ENCODE measurements at places on chromosomes 12 and 14.
A peak's percentile ranks its signal among the peaks of the same experiment; 100 is the strongest.

DNA sequence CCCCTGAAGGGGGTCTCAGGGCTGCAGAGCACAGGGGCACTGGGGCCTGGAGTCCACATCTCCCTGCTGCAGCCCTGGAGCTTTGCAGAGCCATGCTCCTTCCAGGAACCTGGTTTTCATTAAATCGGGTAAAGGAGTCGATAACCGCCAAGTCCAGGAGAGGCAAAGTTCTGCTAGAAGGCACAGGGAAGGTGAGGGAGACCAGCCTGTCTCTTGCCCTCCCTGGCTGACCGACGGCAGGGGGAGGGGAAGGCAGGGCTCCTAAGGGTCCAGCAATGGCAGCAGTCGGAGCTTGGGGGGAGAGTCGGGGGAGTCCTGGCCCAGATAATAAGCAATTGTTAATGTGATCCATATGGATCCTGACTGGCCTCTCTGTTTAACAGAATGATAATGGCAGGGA, 3.0 kb downstream of the FIGNL2 start:
- DNase-seq = no peak

DNA sequence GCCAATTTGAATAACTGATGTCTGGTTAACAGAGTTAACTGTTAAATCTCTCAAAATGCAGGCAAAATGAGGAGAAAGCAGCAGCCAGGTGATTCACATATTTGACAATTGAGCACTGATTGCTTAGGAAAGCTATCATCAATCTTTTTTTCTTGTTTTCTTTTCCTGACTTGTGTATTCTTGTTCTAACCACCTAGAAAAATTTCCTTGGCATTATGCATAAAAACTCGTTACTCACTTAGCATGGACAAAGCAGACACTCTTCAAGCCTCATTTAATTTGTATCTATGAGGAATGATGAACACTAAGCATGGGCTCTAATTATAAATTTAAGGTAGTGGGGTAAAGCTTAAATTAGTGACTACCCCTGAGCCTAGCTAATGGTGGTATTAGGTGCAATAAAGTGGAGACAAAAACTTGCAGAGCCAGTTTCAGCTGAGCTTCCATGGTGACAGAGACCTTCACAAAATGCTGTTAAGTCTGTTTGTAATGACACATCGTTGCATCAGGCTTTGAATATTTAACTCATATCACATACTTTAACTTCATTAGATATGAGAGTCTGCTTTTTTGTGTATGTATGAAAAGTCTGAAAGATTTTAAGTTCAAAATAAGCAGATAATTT, 52.0 kb downstream of the RASSF9 start:
- DNase-seq = peak; percentile 51

GRCh38 chr14:73180385-73180805, 44.1 kb downstream of the PSEN1 start:
- peak; percentile 89 for DNase-seq

DNA sequence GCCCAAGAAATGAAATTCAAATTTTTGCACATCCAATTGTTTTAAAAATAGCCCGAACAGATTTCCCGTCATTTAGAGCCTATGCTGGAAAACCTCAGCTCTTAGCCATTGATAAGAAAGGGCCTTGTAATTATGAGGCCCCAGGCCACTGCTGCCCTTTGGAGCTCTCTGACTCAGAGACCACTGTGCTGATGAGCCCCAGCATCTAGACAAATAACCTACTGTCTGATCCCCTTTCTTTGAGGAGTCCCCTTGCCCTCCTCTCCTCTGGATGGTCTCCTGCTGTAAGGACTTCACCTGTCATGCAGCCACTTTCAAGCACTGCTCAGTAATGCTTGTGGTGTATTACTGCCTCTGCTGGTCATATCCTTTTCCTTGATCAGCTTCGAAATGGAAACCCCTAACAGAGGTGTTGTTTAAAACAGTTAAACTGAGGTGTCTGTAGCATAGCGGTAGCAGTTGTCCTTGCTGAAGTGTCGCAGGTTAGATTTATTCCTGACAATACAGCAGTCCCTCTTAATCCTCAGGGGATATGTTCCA, 159.9 kb upstream of the SRRM4 start:
- no peak for DNase-seq

- DNase-seq = no peak
Observed at GRCh38 chr12:52266514-52266913, 7.9 kb upstream of the KRT86 start.

DNA sequence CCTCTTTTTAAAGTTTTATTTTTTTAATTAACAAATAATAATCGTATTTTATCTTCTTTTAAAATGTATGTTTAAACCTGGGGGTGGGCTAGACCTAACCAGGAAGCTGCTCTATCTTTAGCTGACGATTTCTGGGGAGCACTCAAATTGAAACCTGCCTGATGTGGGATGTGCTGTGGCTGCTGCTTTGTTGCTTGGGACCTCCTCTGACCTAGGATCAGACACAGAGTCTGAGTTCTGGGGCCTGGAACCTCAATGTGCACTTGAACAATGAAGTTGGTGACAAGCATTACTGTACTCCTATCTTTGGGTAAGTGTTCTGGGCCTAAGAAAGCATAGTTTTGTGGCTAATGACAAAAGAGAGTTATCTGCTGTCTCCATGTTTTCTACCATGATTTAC, 386.7 kb downstream of the DAD1 start:
- no peak for DNase-seq

DNA sequence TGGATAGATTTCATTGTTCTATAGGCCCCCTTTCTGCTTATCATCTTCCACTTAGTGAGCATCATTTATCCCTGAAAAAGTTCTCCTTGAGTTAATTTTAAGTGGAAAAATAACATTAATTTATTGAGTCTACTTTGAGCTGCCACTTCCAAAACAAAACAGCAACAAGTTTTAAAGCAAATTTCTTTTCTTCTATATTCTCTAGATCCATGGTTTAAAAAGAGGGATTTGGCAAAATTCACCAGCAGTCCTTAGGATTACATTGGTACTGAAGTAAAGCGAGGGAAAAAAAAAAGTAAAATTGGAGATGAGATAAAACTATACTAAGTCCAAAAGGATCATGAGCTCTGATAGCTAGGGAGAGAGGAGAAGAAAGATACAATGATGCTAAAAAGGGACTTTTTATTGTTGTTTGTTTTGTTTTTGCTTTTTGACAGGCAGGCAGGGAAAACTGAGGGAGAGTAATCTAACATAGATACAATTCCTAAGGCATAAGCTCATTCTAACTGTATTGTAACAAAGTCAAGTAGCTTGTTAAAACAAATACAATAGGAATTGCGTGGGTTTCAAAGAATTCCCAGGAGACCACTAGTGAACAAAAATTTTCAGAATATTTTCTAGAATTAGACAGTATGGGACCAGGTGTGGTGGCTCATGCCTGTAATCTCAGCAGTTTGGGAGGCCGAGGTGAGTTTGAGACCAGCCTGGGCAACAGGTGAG, 19.2 kb upstream of the PLEKHA5 start:
- DNase-seq = peak; percentile 73

GRCh38 chr12:21831791-21832344, 57.4 kb upstream of the KCNJ8 start:
- peak; percentile 54 for DNase-seq

GRCh38 chr14:68817506-68818212, 24.8 kb upstream of the ZFP36L1 start:
- DNase-seq = no peak

DNA sequence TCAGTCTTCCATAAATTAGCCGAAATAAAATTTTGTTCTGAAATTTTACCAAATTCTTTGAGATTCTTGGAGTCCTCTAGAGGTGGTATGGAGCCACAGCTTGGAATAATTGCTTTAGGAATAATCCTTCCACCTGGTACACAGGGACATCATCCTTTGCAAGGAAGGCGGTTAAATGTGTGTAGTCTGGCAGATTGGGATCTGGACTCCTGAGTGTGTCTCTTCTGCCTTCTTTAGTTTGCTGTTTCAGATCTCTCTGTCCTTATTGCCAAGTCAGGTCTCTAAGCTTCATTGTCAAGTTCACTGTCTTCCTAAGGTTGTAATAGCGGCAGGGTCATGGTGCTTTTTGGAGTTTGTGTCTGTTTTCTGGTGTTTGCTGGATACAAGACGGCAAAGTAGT, 393.9 kb upstream of the RGS6 start:
- no peak for DNase-seq

DNA sequence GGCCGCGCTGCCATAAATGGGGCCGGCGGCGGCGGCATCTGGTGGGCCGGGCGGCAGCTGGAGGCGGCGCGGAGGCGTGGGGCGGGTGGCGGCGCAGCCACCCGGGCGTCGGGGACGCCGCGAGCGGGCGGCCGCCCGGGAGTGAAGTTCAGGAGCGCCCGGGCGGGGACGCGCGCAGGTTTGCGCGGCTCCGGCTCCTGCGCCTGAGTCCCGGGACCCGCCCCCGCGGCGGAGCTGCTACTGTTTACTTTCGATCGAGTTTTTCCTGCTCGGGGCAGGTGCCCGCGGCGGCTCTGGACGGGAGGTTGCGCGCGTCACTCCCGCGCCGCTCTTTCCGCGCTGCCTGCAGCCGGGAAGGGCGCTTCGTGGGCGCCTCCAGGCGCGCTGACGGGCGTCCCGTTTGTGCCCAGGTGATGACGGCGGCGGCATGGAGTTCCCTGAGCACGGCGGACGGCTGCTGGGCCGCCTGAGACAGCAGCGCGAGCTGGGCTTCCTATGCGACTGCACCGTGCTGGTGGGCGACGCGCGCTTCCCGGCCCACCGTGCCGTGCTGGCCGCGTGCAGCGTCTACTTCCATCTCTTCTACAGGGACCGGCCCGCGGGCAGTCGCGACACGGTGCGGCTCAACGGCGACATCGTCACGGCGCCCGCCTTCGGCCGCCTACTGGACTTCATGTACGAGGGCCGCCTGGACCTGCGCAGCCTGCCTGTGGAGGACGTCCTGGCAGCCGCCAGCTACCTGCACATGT, at the start of gene ZBTB42:
ZBTB42 (plus strand) TSS at position 331 of the 749 bp plus-strand sequence; CDS start at position 428, 97 bp downstream.
- peak; percentile 61 for DNase-seq

GRCh38 chr14:94101748-94102147, 8.8 kb upstream of the IFI27 start:
- no peak for DNase-seq

DNA sequence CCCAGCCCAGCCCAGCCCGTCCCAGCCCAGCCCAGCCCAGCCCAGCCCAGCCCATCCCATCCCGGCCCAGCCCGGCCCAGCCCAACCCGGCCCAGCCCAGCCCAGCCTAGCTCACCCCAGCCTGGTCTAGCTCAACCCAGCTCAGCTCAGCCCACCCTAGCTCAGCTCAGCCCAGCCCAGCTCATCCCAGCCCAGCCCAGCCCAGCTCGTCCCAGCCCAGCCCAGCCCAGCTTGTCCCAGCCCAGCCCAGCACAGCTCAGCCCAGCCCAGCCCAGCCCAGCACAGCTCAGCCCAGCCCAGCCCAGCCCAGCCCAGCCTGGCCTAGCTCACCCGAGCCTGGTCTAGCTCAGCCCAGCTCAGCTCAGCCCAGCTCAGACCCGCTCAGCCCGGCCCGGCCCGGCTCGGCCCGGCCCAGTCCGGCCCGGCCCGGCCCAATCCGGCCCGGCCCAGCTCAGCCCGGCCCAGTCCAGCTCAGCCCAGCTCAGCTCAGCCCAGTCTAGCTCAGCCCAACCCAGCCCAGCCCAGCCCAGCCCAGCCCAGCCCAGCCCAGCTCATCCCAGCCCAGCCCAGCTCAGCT, 184.7 kb downstream of the TMEM121 start:
- no peak for DNase-seq

- DNase-seq = no peak
Observed at GRCh38 chr12:105862163-105862821, 276.5 kb downstream of the NUAK1 start.

DNA sequence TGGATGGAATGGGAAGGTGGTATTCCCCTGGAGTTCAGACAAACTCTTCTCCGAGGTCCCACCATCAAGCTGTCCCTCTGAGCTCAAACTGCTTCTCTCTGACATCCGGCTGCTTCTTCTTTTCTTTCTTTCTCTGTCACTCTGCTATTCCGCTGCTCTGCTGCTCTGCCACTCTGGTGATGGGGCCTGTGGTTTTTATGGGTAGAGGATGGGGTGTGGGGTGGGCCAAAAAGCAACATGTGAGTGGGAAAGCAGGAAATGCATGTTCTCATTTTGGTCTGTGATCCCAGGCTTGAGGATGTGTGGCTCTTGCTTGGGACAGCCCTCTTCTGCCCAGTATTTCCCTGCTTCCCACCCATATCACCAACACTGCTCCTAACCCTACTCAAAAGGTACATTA, 30.6 kb downstream of the CLECL1 start:
- DNase-seq = no peak

GRCh38 chr12:53034459-53034858, 15.4 kb upstream of the TNS2 start:
- DNase-seq = no peak

DNA sequence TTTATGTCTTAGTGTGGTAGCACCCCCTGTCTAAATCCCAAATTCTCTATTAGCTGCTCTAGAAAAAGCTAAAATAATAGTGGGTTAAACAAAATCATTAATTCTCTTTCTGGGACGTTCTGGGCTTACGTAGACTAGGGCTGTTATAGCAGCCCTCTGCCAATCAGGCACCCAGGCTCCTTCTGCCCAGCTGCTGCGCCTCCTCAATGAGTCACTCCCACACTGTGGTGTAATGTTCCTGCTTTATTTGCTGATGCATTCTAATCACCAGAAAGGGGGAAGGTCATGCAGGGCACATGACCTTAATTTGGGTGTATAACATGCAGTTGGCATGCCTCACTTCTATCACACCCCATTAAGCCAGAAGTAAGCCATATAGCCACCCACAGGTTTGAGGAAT, 294.5 kb downstream of the GALC start:
- no peak for DNase-seq

DNA sequence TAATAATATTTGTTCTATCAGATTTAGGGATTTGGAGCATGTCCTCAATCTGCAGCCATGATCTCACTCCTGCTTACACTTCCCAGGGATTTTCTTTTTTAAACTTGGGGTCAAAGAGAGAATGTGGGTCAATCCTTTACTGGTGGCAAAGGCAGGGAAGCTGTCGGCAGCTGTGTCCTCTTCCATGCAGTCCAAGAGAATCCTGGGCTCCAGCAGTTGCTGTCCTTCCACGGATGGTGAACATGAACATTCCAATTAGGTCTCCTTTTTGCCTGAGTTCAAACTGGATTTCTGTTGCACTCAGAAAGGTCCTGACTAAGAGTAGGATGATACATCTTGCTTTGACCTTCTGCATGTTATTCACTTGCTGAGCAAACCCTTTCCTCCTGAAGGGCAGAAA, 73.9 kb downstream of the ARL6IP4 start:
- no peak for DNase-seq

GRCh38 chr14:54749180-54749579, 153.4 kb downstream of the GCH1 start:
- no peak for DNase-seq

- DNase-seq = peak; percentile 17
Observed at GRCh38 chr12:102095677-102096263, 24.1 kb downstream of the NUP37 start.

GRCh38 chr12:19223018-19223417, 93.5 kb downstream of the PLEKHA5 start:
- DNase-seq = peak; percentile 47
